ENCODE measurements at places on chromosomes 6 and 20.

- peak; percentile 94 for DNase-seq
Measured at GRCh38 chr6:41505122-41506049, 40.8 kb upstream of the FOXP4 start.

- DNase-seq: no peak
Measured at GRCh38 chr6:79421001-79421411, 116.2 kb downstream of the LCA5 start.

DNA sequence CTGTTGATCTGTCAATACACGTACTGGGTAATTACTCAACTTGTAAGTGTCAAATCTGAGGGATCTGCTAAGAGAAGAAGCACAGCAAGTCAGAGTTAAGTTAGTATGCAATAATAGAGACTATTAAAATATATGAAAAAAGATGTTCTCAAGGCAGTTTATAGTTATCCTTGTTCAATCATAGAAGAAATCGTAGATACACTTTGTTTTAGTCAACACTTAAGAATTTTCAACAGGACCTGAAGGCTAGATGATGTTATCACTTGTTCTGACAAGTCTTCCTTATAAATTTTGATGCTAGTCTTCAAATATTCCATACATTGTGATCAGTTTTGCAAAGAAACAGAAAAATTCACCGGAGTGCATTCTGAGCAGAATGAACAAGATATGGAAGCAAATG is 91.1 kb upstream of the KCNQ5 start:
- DNase-seq: no peak

- DNase-seq: no peak
Measured at GRCh38 chr6:140160494-140160893, 786.0 kb upstream of the CITED2 start.

- DNase-seq: no peak
Measured at GRCh38 chr6:168120390-168121302, 41.6 kb upstream of the FRMD1 start.

GRCh38 chr6:811191-811590 is 118.3 kb upstream of the EXOC2 start:
- DNase-seq: no peak

GRCh38 chr6:35907750-35908149 is 13.1 kb downstream of the SRPK1 start:
- DNase-seq: no peak

- no peak for DNase-seq
Measured at GRCh38 chr20:21498195-21498594, 15.7 kb downstream of the NKX2-2 start.

- no peak for DNase-seq
Measured at GRCh38 chr20:6976106-6976900, 208.8 kb downstream of the BMP2 start.

DNA sequence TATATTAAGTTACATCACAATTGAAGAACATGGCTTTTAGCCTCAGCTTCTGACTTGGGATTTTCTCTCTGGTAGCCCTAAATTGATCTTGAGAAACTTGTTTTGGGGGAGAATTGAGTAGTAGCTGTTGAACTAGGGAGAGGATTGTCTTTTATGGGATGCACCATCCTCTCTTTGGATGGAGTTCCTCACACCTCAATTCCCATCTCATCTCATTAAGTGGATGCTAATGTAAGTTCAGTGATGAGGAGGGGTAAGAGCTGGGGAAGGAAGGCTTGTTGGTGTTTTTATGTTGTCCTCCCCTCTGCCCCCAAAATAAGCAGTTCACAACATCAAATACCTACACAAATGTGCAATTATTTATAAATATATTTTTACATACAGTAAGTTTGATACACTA is 4.0 kb downstream of the GJA1 start:
- DNase-seq: no peak

GRCh38 chr6:140043762-140044378 is 669.4 kb upstream of the CITED2 start:
- DNase-seq: no peak

GRCh38 chr6:128275681-128276080 is 244.7 kb downstream of the PTPRK start:
- no peak for DNase-seq

GRCh38 chr20:57884956-57885355 is 175.1 kb upstream of the PMEPA1 start:
- DNase-seq: no peak

DNA sequence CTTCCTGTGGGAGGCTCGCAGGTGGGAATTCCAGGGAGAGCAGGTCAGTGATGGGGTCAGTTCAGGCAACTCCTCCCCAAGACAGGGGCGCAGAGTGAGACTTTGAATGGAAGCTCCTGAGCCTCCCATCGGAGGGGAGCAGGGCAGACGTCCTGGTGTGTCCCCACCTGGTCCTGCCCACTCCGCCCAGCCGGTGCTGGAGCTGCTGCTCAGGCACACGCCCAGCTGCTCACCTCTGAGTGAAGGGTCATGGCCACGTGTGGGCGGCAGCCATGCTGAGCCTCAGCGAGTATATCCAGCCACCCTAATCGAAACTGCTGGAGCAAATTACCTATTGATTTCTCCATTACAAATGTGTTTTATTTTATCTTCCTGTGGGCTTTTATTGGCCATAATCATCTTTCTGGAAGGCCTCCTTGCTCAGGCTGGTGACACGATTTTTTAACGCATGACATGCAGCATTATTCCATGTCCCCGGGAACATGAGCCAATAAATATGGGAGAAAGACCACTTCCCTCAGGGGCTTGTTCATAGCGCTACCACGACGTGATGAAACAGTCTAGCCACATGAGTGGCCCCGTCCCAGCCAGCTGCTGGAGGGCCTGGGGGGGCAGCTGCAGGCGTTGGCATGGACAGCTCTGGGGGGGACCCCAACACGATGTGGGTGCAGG is 148.1 kb downstream of the TAF4 start:
- DNase-seq: no peak

Measured in left hindlimb (tissue), 1 donor.